Erythroblast (primary cell): ENCODE measurements at places on chromosomes 16 and 17.

GRCh38 chr16:15817446-15817845 is 39.4 kb downstream of the MYH11 start:
- no peak for DNase-seq

GRCh38 chr17:9268546-9268945 is 247.2 kb downstream of the NTN1 start:
- DNase-seq = no peak

DNA sequence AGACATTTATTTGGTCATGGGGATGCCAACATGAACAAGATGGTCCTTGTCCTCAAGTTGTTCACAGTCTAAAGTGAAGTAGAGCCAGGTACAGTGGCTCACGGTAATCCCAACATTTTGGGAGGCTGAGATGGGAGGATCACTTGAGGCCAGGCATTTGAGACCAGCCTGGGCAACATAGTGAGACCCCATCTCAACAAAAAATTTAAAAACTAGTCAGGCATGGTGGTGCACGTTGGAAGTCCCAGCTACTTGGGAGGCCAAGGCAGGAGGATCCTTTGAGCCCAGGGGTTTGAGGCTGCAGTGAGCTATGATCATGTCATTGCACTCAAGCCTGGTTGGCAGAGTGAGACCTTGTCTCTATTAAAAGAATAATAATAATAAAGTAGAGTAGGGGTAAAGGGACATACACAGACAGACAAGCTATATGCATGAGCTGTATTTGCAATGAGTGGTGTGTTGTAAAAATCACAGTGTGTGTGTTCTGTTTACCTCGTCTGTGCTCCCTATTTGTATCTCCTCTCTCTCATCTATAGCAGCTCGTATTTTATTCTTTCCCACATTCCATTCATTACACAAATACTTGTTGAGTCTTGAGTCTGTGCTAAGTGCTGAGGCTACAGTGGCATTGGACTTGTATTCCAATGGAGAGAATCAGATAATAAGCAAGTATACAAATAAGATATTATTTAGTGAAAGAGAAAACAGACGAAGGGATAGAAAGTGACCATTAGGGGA is 73.9 kb upstream of the DHX40 start:
- no peak for DNase-seq

GRCh38 chr17:11293480-11293879 is 52.5 kb downstream of the SHISA6 start:
- no peak for DNase-seq

- DNase-seq = no peak
Measured at GRCh38 chr17:7439462-7440112, at the start of gene FGF11. Gene FGF11, plus strand, starts transcription at chr17:7439512. Its CDS starts 109 bp downstream, at chr17:7439621.

DNA sequence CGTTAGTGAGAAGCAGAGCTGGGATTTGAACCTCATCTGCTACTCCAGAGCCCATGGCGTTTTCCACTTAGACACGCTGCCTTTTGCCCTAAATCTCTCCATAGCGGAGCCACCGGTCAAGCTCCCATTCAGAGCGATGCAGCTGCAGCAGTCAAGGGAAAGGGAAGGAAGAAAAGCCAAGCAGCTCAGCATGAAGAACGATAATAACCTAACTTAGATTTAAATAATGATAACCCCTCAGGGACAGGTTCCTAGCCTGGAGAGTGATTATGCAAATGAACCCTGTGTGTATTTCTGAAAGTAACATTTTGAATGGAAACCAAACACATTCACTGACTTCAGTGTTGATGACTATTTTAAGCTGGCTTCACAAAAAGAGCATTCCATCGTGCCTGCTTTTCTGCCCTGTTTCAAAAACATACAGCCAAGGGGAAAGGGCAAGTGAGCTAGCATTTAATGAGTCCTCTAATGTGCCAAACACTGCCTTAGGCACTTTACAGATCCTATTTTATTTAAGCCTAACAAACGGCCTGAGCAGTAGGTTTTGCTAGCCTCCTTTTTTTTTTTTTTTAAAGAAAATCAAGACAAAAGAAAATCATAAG is 798.3 kb downstream of the CDH8 start:
- DNase-seq = no peak

DNA sequence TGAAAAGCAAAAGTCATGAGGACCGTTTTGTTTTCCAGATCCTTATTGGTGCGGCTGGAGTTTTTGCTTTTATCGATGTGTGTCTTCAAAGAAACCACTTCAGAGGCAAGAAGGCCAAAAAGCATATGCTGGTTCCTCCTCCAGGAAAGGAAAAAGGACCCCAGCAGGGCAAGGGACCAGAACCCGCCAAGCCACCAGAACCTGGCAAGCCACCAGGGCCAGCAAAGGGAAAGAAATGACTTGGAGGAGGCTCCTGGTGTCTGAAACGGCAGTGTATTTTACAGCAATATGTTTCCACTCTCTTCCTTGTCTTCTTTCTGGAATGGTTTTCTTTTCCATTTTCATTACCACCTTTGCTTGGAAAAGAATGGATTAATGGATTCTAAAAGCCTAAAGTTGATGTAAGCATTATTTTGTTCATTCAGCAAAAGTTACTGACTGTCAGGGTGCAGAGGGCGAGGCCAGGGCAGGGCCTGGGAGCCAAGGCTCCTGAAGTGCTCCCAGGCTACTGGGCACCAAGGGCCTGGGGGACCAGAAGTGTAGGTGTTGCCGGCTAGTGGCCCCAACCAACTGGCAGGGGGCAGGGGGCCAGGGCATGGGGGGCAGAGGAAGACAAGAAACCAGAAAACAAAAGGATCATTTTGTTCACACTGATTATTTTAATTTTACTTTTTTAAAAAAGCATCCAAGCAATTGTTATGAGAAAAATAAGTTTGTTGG is 8.8 kb downstream of the CMTM2 start:
- DNase-seq = no peak

GRCh38 chr17:17818088-17818526 is 18.7 kb downstream of the SREBF1 start:
- peak; percentile 44 for DNase-seq

- DNase-seq = peak; percentile 76
Measured at GRCh38 chr16:21263640-21264570, 14.2 kb downstream of the CRYM start.

GRCh38 chr17:16480995-16481394 is 11.0 kb downstream of the LRRC75A start:
- DNase-seq = no peak

GRCh38 chr16:48157794-48158193 is 2.0 kb upstream of the ABCC12 start:
- no peak for DNase-seq

GRCh38 chr17:75109046-75109406 is 743 bp upstream of the ARMC7 start:
- DNase-seq = no peak

DNA sequence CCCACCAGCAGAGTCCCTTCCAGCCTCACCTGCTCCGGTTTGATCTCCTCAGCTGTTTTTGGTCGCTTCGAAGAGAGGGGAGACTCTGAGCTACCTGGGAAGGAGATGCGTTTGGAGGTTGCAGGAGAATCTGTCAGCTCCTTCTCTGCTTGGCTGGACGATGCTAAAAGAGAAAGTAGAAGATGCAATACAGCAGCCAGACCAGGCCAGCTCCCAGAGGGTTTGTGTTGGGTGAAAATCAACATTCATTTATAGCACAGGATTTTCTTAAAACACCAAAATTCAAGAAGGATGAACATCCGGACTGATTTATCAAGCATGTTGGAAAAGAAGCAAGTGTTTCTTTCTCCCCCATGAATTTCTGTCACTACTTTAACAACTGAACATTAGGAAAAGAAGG is 236.1 kb downstream of the ZFHX3 start:
- no peak for DNase-seq

GRCh38 chr17:45313421-45313771 is 3.4 kb downstream of the MAP3K14 start:
- no peak for DNase-seq

- DNase-seq = no peak
Measured at GRCh38 chr16:87499189-87499486, 6.3 kb upstream of the ZCCHC14 start.

GRCh38 chr17:49637050-49637449 is 40.8 kb downstream of the SPOP start:
- DNase-seq = no peak

DNA sequence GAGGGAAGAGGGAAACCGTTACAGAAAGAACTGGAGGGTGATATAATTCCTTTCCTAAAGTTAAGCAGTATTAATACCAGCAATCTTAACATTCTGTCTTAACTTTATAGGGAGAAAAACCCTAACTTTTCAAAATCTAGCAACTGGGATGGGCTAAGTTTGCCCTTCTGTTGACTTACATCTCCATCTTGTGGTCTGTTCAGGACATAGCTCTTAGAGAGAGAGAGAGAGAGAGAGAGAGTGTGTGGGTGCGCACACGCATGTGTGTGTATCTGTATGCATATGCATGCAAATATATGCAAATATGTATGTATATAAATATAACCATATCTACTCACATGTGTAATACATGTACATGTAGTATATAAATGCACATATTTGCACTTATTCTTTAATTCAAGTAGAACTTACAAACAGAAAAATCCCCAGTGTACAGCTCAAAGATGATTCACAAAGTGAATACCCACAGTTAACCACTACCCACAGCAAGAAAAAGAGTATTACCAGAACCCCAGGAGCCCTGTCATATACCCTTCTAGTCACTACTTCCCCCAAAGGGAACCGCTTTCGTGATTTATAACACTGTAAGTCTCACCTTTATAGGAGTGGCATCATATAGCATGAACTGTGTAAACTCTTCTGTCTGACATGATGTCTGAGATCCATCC is 46.5 kb downstream of the STX8 start:
- DNase-seq = peak; percentile 21

- no peak for DNase-seq
Measured at GRCh38 chr16:31664683-31665482, 137.2 kb downstream of the AHSP start.
